ENCODE measurements at places on chromosomes 2 and 18.

GRCh38 chr2:217305882-217306281 is 446.0 kb upstream of the TNP1 start:
- DNase-seq: no peak

DNA sequence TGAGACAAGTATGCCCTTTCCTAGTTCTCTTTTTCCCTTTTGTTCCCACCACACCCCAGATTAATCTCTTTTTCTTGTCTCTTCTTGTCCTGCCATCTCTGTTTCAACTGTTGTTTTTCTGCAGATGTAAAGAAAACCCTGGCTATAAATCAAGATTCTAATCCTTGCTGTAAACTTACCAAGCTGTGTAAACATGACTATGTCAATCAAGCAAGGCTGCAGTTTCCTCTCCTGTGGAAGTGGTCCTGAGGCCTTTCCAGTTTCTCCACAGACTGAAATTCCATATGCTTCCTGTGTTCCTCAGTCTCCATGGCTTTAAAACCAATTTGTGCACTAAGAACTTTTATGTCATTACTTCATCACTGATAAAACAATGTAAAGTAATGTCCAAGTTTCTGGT is 288.8 kb upstream of the PIK3C3 start:
- no peak for DNase-seq

DNA sequence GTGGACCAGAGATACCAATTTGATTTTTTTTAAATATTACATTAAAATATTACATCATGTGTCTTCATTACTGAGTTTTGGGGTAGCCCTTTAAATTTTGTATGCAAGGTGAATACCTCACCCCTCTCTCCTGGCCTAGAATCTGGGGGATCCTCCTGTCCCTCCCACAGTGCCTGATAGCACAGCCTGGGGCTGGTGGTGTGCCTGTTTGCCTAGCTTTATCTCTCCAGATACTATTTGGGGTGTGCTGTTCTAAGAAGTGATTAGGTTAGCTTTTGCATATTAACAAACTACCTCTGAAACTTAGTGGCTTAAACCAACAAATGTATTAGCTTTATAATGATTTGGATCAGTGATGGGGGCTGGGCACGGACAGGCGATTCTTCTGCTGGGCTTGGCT is 20.7 kb upstream of the B3GNT7 start:
- no peak for DNase-seq

GRCh38 chr2:174593041-174593440 is 4.6 kb downstream of the WIPF1 start:
- DNase-seq: no peak

GRCh38 chr2:214896274-214896673 is 86.8 kb upstream of the BARD1 start:
- no peak for DNase-seq

All from activated CD4-positive, alpha-beta T cell treated with anti-CD3 and anti-CD28 coated beads, Interleukin-2, amount 50 U/mL, for 1 hour (primary cell).